Stimulated activated naive CD4-positive, alpha-beta T cell treated with Interleukin-2 at 50 U/mL for 16 hours (primary cell): ENCODE measurements at places on chromosomes 6 and 20.

- DNase-seq, result no peak
Measured at GRCh38 chr20:11958855-11959254, 41.2 kb downstream of the BTBD3 start.

GRCh38 chr20:20736303-20736702 lies 23.9 kb upstream of the RALGAPA2 start:
- DNase-seq, result no peak

GRCh38 chr6:140827593-140827992 lies 1305.1 kb upstream of the GJE1 start:
- no peak for DNase-seq

GRCh38 chr6:24469811-24470210 lies 19.6 kb downstream of the GPLD1 start:
- DNase-seq, result no peak

GRCh38 chr6:83879746-83880145 lies 20.3 kb downstream of the CYB5R4 start:
- no peak for DNase-seq

DNA sequence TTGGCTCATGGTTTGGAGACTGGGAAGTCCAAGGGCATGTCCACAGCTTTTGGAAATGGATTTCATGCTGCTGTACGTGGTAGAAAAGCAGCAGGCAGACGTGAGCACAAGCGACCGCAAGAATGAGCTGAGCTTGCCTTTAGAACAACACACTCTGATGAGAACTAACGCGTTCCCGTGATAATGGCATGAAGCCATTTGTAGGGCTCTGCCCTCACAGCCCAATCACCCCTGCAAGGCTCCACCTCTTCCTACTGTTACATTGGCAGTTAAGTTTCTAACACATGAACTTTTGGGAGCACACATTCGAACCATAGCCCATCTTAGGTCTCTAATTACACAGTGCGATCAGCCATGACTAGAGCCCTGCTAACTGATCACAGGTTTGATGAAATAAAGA lies 107.5 kb upstream of the TMEM170B start:
- no peak for DNase-seq

DNA sequence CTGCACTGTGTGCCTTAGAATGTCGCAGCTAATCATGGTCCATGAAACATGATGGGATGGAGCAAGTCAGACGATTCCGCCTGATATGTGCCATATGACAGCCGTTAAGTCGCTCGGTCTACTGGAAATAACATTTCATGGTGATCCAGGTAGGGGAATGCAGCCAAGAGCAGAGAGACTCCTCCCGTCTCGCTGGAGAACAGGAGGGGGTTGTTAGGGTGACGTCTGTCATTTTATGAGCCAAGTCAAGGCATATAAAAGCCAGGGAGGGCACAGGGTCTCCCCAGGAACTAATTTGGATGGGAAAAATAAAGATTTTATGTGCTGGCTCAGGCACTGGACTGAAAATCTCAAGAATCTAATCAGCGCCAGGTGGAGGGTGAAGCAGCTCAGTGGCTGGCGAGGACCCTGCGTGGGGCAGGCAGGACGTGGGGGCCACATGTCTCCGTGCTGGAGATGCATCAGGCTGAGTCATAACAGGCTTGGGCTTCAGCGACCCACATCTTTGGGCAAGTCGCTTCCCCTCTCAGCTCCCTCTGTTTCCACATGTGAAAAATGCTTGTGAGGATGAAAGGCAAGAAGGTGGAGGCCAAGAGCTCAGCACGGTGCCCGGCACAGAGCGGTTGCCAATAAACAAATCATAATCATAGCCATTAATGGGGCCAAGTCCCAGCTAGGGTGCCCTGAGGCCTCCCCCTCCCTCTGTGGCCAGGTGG lies 234.6 kb downstream of the ANKRD60 start:
- DNase-seq, result no peak

- DNase-seq, result no peak
Measured at GRCh38 chr6:18395177-18395855, 8.2 kb downstream of the RNF144B start.

DNA sequence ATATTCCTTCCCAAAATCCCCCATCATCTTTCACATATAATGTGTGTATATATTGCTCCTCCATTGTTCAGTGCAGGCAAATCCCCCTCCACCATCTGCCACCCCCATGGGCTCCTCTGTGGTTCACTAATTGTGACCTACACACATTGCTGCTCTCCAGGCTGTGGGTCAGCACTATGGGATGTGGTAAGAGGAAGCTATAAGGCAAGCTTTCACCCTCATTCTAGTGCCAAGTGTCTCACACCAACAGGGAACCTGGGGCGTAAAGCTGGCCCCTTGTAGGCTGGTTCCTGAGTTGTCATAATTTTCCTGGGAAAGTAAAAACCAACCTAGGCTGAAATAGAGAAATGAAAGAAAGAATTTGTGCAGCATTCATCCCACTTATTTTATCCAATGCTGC lies 16.8 kb downstream of the FKBP1A start:
- no peak for DNase-seq

GRCh38 chr20:24781418-24781980 lies 167.6 kb upstream of the CST7 start:
- DNase-seq, result no peak

GRCh38 chr6:149389509-149390297 lies 10.4 kb upstream of the SUMO4 start:
- DNase-seq, result no peak

DNA sequence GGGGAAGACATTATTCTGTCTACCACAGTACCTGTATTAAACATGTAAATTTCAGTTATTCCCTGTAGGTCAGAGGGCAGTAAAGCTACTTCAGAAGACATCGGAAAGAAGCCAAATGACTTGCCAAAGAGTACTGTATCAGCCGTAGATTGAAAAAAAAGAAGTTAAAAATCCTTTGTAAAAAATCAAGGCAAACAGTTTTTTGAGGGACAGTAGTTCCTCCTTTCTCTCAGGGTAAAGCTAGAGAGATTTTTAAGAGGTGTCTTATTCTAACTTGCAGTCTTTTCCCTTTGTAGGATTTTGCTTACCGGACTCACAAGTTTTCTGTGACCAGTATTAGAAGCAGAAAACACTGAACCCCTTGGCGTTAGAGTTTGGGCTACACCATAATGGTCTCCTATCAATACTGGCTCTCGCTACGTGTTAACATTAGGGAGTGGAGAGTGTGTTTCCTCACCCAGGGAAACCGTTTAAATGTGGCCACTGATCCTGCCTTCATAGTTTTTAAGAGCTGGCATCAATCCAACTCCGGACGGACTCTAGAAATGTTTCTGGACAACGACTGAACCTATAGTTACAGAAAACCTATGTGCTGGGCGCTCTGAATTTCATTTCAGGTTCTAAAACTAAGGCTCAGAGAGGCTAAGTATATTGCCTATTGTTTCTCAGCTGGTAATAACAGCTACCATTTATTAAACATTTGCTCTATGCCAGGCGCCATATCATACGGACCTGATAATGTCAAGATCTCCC lies 1.3 kb upstream of the ASXL1 start:
- no peak for DNase-seq

DNA sequence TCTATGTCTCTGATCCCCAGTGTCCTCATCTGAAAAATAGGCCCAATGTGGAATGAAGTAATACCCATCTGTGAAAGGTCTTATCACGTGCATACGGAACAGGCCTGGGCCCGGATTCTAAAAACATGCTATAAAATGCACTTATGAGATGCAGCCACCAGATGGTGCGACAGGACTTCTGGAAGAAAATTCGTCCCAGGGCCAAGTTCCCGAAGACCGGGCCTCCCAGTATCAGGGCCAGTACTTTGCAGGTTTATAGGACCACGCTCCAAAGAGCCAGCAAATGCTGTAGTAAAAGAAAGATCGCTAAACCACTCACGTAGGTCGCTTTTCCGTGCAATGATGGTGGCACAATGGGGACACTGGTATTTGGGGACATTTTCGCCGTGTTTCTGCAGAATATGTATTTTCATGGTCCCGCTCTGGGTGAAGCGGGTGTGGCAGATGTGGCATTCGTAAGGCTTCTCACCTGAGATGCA lies 10.6 kb downstream of the CTCFL start:
- no peak for DNase-seq

- DNase-seq, result no peak
Measured at GRCh38 chr6:40312213-40313015, 274.8 kb downstream of the LRFN2 start.

- no peak for DNase-seq
Measured at GRCh38 chr20:58568126-58568482, 52.9 kb upstream of the APCDD1L start.

DNA sequence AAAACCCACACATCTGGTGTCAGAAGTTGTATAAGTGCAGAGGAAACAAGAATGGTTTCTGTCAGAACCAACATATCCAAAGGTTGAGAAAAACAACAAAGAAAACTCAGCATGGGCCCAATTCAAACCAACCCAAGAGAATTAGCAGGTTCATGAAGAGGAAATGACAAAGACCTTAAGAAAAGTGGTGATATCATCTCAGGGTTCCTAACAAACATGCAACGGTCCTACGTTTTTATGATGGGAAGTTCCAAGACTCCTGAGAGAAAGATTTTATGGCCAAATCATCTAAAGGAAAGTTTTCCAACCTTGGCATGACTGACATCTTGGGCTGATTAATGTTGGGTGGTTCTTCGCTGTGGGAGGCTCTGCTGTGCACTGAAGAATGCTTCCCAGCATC lies 23.0 kb downstream of the TFB1M start:
- no peak for DNase-seq

DNA sequence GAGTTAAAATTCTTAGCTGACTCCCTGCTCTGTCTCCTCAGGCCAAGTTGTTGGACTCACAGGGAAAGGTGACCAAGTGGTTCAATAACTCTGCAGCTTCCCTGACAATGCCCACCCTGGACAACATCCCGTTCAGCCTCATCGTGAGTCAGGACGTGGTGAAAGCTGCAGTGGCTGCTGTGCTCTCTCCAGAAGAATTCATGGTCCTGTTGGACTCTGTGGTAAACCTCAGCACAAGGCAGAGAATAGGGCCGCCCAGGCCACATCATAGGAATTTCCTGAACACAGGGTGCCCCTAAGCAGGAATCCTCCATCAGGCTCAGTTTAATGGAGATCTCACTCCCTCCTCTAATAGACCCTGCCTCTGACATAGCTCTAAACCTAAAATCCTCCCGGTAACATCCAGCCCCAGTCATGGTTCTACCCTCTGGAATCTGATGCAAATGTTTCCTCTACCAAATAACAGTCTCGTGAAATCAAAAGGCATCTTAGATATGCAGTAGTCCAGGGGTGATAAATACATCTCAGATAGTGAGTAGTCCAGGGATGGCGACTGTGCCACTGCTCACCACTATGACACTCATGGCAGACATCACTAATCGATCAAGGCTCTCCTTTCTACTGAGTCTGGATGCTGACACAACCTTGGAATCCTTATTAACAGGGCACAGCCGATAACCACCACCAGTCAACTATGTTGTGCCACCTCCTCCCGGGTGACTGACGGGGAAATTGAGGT lies 18.3 kb downstream of the BPIFB1 start:
- no peak for DNase-seq

DNA sequence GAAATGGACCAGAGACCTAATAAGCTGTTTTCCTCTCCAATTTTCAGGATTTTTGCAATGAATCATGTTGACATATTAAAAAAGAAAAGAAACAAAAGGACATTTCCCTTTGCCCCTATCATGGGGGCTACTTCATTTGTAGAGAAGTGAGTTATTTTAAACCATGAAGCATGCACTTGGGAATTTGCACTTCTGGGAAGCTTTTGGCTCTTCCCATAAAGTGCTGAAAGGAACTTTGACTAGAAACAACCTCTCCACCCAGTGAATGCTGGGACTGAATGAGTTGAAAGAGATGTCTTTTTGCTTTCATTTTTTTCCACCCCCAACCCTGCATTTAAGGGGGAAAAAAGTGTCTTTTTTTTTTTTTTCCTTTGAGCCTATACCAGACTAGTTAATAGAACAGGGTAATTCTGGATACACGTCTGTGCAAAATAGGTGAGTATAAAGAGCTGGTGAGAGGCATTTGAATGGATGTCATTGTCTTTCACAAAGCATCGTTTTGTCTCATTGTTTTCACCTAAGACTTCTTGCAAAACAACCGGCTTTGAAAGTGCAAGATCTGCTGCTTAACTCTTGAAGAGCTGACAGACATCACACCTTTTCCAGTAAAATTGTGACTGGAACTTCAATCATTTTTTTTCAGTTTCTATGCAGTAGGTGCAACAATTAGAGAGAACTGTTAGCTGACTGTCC lies 138.7 kb upstream of the BACH2 start:
- no peak for DNase-seq

GRCh38 chr6:168962886-168963285 lies 290.8 kb downstream of the THBS2 start:
- DNase-seq, result no peak

GRCh38 chr20:51271931-51272330 lies 249.0 kb upstream of the KCNG1 start:
- DNase-seq, result no peak

- DNase-seq, result no peak
Measured at GRCh38 chr6:47159763-47160162, 117.6 kb upstream of the ADGRF1 start.

DNA sequence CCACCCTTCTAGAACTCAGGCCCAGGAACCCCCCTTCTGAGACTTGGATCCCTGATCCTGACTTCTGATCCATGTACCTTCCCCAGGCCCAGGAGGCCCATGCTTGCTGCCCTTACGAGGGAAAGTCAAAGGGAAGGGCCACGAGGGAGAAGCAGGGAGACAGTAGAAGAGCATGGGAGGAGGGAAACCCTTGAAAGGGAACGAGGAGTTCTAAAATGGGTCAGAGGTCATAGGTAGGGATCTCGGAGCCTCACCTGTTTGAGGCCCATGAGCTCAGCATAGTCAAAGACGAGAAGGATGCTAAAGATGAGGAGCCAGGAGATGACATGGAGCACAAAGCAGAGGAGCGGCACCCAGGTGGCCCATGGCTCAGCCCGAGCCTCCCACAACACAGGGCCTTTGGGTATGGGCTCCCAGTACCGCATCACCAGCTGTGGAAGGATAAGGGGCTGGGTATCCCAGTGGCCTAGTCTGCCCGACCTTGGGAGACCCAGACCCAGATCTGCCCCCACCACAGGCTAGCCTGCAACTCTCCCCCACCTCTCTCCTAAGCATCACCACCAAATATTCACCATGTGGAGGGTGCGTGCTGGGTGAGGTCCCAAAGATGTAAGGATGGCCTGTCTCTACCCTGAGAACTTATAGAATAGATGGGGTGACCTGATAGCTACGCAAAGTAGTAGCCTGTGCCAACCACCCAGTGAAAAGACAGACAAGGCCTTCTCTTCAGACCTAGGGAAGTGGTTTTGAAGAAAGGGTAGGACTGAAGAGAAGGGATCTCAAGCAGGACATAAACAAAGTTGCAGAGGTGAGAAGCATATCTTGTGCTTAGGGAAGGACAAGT lies 1.5 kb downstream of the NRM start:
- no peak for DNase-seq

GRCh38 chr6:99114769-99115406 lies 167.1 kb upstream of the FBXL4 start:
- DNase-seq, result no peak

- no peak for DNase-seq
Measured at GRCh38 chr6:10398446-10399218, 16.2 kb downstream of the TFAP2A start.

GRCh38 chr6:26342106-26343004 lies 22.6 kb upstream of the BTN3A2 start:
- no peak for DNase-seq

- DNase-seq, result no peak
Measured at GRCh38 chr6:85887461-85887860, 244.8 kb upstream of the SYNCRIP start.

- DNase-seq, result no peak
Measured at GRCh38 chr20:61192337-61192950, 59.6 kb upstream of the CDH4 start.

- DNase-seq, result no peak
Measured at GRCh38 chr20:45309075-45309474, 976 bp upstream of the MATN4 start.
